ENCODE measurements at places on chromosomes 16 and 17.

- DNase-seq = no peak
Observed at GRCh38 chr16:53827741-53828140, 123.8 kb downstream of the FTO start.

DNA sequence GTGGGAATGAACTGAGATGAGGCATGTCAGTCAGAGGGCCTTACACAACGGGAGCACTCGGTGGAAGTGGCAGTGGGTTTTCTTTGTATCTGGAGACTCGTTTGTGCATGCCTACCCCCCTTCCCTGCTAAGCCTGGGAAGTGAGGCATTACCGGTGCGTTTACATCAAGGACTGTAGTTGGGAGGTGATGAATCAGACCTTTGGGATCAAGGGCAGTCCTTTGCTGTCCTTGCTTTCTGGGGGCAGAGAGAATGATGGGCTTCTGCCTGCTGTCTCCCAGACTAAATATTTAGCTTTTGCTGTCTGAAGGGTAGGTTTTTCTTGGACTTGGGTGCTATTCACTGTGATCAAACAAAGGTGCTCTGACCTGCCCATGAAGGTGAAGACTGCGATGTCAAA, 83.0 kb downstream of the WWP2 start:
- DNase-seq = no peak

DNA sequence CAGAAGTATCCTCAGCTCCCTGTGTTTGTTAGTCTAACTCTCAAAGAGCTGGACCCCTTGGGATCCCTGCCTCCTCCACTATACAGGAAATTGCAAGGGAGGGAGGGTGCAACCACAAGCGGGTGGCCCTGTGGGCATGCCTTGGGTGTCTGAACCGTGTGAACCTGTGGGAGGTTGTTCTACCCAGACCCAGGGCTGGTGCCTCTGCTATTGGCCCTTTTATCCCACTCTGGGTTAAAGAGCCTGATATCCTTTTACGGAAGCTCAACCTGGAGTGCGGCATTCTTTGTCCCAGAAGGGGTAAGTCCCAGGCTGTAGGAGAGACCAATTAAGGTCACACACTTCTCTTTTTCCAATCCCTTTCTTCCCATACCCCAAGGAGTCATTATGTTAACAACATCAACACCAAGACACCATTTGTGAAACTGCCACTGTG, 53.4 kb downstream of the ARSG start:
- DNase-seq = peak; percentile 87

DNA sequence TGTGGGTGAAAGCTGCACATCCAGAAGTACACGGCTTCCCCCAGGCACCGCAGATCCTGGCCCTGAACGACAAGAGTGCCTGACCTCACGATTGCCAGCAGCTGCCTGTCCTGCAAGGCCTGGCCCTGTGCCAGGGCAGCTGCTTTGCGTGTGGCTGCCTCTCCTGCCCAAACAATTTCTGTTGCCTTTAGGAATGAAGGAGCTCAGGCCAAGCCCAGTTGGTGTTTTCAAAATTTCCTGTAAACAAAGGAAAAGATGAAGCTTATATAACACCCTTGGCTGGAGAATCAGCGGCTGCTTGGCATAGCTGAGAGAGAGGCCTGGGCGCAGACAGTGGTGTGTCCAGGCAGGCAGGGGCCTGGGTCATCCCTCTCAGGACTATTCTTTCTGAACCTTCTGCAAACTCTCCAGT, 11.7 kb upstream of the SLC47A2 start:
- no peak for DNase-seq

GRCh38 chr17:14622615-14623101, 321.8 kb downstream of the HS3ST3B1 start:
- DNase-seq = no peak

GRCh38 chr17:76365256-76365903, 11.7 kb upstream of the PRPSAP1 start:
- DNase-seq = no peak

DNA sequence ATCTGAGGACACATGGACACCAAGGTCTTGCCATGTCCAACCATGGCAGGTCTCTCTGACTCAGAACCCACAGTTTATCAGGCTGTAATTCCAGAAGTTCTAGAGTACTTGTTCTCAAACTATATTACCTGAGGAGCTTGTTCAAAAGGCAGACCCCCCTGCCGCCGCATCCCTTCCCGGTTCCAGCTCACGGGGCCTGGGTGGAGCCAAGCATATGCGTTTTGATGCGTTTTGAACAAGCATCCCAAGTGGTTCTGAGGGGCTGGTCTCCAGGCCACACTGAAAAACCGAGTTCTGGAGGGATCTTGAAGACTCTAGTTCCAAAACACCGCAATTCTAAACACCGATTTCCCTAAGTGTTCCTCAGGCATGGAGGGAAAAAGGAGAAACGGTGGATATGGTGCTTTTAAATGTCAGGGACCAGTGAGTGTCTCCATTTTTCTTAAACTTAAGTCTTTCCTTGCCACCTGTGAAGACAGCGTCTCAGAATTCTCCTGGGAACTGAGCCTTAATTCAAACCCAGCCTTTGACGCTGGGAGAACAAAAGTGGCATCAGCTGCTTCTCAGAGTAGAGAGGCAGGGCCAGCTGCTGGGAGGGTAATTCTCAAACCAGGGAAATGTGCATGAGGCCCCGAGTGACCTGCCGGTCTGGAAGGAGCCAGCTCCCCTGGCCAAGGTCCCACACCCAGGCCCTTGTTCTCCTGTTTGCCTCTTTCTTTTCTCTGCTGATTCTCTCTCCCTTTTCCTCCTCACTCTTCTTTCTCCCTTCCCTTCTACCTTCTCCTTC, 84.4 kb upstream of the PLCG2 start:
- DNase-seq = no peak

- no peak for DNase-seq
Observed at GRCh38 chr16:64238571-64238970, 883.3 kb downstream of the CDH11 start.

- DNase-seq = no peak
Observed at GRCh38 chr17:40493697-40494096, 7.7 kb downstream of the TNS4 start.

- DNase-seq = peak; percentile 52
Observed at GRCh38 chr17:44556166-44556831, 985 bp upstream of the FZD2 start.

DNA sequence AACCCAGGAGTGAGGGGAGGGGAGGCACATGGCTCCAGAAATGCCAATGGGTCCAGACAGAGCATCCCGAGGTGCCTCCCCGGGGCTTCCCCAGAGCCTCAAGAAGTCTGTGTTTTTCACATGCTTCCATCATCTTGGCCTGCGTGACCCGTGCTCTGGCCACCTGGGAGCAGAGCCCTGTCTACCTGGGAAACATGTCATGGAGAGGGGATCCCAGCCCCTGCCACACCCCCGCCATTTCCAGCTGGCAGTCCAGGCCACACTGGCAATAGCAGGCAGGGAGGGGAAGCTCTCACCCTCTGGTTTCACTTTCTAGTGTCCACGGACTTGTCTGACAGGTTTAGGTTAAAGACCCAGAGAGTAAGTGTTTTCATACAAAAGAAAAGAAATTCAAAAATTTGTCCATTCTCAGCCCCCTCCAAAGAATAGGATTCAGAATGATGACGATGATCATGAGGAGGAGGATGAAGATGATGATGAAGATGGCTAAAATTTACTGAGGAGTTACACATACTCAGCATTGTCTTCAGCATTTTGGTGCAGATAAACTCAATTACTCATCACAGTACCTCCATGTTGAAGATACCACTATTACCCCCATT, 9.0 kb downstream of the SMIM5 start:
- DNase-seq = no peak

DNA sequence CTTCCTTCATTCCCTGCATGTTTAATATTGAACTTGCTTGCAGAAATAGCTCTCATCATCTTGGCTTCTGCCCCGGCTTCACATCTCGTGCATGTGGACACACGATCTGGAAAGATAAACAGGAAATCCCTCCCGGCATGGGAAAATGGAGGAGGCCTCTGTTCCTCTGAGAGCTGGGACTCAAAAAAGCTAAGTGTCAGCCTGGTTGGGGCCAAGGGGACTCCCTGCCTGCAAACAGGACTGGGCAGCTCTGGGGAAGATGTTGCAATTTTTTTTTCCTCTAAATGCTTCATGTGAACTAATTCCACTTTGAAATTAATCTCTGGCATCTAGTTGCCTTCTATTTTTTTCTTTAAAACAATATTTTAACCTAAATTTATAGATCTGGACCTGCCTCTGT, 24.8 kb downstream of the ITPRIPL2 start:
- no peak for DNase-seq

DNA sequence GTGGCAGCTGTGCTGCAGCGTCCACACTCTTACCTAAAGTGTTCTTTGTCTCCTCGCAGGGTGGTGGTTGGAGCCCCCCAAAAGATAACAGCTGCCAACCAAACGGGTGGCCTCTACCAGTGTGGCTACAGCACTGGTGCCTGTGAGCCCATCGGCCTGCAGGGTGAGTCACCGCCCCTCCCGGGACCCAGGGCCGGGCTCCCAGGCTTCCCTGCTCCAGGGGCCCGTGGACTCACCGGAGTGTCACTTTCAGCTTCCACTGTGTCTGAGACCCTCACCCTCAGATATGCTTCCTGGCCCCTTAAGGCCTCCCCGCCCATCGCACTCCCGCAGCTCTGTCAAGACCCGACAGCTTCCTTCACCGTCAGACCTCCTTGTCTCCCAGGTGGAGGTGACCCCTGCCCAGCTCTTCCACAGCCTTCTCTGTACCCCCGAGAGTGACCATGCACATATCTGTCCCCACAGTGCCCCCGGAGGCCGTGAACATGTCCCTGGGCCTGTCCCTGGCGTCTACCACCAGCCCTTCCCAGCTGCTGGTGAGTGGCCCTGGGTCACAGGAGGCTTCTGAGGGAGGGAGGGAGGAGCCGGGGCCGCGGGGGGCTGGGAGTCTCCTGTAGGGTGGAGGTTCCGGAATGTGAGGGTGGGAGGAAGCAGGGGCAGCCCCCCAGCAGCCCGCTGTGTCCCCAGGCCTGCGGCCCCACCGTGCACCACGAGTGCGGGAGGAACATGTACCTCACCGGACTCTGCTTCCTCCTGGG, 1.8 kb downstream of the ITGAX start:
- no peak for DNase-seq

DNA sequence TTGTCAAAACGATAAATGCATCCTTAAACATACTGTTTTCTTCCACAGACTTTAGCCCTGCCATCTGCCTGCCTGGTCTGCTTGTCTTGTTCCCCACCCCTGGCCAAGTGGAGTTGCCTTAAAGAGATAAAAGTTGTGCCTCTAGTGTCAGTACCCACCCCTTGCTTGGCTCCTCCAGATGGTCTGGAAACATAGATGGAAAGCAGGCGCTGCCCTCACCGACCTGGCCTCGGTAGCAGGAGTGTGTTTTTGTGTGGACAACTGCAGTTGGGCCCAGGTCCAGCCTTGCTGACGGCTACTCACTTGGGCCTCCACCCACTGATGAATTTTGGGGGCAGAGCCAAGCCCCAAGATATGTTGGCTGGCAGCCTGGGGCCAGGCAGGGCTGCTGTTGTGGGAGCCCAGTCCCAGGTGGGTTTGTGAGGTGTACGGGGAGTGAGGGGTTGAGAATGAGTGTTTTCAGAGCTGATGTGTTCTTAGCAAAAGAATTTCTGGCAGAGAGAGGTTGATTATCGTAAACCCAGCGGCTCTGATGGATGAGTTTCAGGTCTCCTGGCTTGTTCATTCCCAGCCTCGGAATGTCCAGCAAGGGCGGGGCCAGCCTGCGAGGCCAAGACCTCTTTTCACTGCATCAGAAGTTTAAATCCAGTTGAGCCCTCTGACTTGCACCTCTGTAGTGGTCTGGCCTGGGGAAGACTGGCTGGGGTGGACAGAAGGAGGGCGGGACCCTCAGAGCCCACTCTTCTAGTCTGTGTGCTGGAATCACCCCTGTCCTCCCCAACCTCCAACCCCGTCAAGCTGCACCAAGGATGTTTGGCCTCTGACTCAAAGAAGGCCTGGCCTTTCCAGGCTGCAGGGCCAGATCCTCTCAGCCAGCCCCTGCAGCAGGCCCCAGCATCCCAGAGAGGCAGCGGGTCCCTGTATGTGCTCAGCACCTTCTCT, 179.7 kb downstream of the RAB11FIP4 start:
- DNase-seq = no peak
